ENCODE measurements at places on chromosomes 5 and 9. TPM values are rescaled to one million over a fixed set of nuclear protein-coding genes. Genes with fewer than 3 reads are reported as not detected.

The PRRX2 gene
- polyA plus RNA-seq: 1.6 TPM

The SV2C gene
- polyA plus RNA-seq: 3.0 TPM

The FRRS1L gene
- polyA plus RNA-seq: 9.1 TPM

The LRRC19 gene
- 83.7 TPM for polyA plus RNA-seq

The RASEF gene
- polyA plus RNA-seq: 11.5 TPM

The GABRA1 gene
- 0.61 TPM for polyA plus RNA-seq

The ABCA1 gene
- polyA plus RNA-seq: 8.6 TPM

The ADAMTS19 gene
- 4.8 TPM for polyA plus RNA-seq

The GARIN3 gene
- not detected for polyA plus RNA-seq

The IFNB1 gene
- not detected for polyA plus RNA-seq

The AGXT2 gene
- 33.8 TPM for polyA plus RNA-seq

The CTSV gene
- 19.9 TPM for polyA plus RNA-seq

The OR1Q1 gene
- polyA plus RNA-seq: not detected

The GHR gene
- 10.5 TPM for polyA plus RNA-seq

The LHX6 gene
- polyA plus RNA-seq: 1.1 TPM

The POLR3G gene
- polyA plus RNA-seq: 2.7 TPM

The PCDHAC2 gene
- polyA plus RNA-seq: 2.4 TPM

The SPINK13 gene
- not detected for polyA plus RNA-seq

The UBE2D2 gene
- 125 TPM for polyA plus RNA-seq

The TRPM6 gene
- polyA plus RNA-seq: 7.8 TPM

The SLC6A7 gene
- polyA plus RNA-seq: 5.7 TPM

The TSC1 gene
- 45.6 TPM for polyA plus RNA-seq

The CA9 gene
- polyA plus RNA-seq: 4.2 TPM

The MAMDC4 gene
- 772 TPM for polyA plus RNA-seq

The PIGO gene
- polyA plus RNA-seq: 25.5 TPM

The CCL28 gene
- polyA plus RNA-seq: 5.2 TPM

The C5orf58 gene
- 1.0 TPM for polyA plus RNA-seq

The SNCB gene
- 0.39 TPM for polyA plus RNA-seq

The ZNF454 gene
- polyA plus RNA-seq: 2.9 TPM

The PTGER4 gene
- polyA plus RNA-seq: 11.6 TPM

The GARNL3 gene
- polyA plus RNA-seq: 24.0 TPM

The NRG2 gene
- 1.1 TPM for polyA plus RNA-seq

The TMEFF1 gene
- 2.4 TPM for polyA plus RNA-seq

The EGFL7 gene
- 47.5 TPM for polyA plus RNA-seq

The SH3RF2 gene
- polyA plus RNA-seq: 31.9 TPM

The KYAT1 gene
- polyA plus RNA-seq: 6.5 TPM

The BNC2 gene
- 8.9 TPM for polyA plus RNA-seq

The ZDHHC11B gene
- polyA plus RNA-seq: 16.1 TPM

The AP3B1 gene
- 33.9 TPM for polyA plus RNA-seq

The HTR1A gene
- polyA plus RNA-seq: not detected
